ENCODE measurements at places on chromosomes 7 and 10. TPM values are rescaled to one million over a fixed set of nuclear protein-coding genes. Genes with fewer than 3 reads are reported as not detected.
A peak's percentile ranks its signal among the peaks of the same experiment; 100 is the strongest.

GRCh38 chr10:78460204-78460603 lies 426.5 kb downstream of the RPS24 start:
- DNase-seq = no peak

- no peak for DNase-seq
These were observed 80.6 kb downstream of the ABCB5 start for GRCh38 chr7:20696002-20696605.

- no peak for DNase-seq
These were observed 64.4 kb downstream of the RAB18 start for GRCh38 chr10:27568196-27569175.

- DNase-seq = no peak
These were observed 21.5 kb downstream of the CLDN12 start for GRCh38 chr7:90424720-90425119.

DNA sequence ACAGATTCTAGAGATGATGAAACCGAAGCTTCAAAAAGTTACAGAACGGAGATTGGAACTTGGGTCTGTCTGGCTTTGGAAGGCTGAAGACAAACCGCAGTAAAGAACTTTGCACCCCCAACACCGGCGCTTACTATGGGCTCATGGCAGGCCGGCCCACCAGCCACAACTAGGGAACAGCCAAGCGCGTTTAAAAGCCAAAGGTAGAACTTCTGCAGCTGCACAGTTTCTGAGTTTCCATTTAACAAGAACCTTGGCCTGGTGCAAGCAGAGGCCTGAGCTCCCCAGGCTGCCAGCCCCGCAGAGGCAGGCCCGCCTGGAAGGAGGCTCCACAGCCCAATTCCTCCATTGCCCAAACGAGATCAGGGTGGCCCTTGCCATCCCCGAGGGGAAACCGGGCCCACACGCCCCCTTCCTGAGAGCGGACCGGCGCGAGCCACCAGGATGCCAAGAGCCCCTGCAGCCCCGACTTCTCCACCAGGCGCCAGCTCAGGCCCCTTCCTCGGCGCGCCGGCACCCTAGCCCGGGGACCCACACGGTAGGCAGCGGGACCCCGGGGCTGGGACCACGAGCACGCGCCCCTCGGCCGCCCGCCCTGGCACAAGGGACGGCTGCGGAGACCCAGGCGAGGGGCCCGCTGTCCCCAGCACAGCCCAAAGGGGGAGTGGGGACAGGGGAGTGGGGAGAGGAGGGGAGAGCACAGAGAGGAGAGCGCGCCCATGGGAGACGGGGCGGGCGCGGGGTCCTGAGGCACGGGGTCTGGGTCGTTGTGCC lies 566 bp downstream of the MAD1L1 start:
- peak; percentile 40 for DNase-seq

- peak; percentile 16 for DNase-seq
These were observed 269.5 kb downstream of the TRIL start for GRCh38 chr7:28688651-28689050.

- DNase-seq = no peak
These were observed 109.3 kb downstream of the SPAG6 start for GRCh38 chr10:22454634-22455033.

- no peak for DNase-seq
These were observed 44.1 kb downstream of the C10orf105 start for GRCh38 chr10:71675295-71675970.

DNA sequence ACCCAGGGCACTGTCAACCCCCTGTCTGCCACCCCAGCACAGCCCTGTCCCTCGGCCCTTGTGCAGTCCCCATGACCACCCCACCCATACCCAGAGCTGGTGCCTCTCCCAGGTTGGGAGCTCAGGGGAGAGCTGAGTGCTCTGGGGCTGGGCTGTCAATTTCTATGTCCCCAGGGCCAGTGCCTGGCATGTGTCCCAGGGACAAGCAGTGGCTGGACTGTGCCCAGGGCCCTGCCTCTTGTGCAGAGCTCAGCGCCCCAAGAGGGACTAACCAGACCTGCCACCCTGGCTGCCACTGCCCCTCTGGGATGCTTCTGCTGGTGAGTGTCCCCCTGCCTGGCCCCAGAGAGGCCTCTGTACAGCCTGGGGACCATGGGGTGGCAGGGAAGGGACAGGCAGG lies 29.0 kb upstream of the ZNF862 start:
- DNase-seq = no peak

- peak; percentile 78 for DNase-seq
These were observed 6.1 kb downstream of the GSTO1 start for GRCh38 chr10:104260775-104261115.

DNA sequence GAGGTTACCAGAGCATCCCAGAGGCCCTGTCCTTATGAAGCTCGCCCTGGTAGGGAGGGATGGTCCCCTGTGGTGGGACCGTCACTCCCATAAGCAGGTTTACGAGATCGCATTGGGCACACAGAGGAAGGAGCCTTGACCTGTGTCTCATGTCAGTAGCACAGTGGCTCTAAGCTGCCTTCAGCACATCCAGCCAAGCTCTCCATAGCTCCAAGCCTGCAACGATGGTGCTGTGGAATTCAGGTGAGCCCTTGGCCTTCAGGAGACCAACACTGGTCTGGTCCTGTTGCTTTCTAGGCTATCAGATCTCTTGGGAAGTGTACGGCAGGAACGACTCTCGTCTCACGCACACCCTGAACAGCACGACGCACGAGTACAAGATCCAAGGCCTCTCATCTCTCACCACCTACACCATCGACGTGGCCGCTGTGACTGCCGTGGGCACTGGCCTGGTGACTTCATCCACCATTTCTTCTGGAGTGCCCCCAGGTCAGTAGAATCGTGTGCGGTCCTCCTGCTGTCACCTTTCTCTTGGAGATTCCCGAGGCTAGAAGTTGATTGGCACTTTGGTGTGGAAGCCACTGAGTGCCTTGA lies 605.3 kb upstream of the FOXK1 start:
- DNase-seq = no peak

- no peak for DNase-seq
These were observed 106.8 kb upstream of the POM121L12 start for GRCh38 chr7:52928591-52928990.

The IL6 gene
- 1.0 TPM for total RNA-seq

The CXCL12 gene
- total RNA-seq = 2.9 TPM

The TMEM225B gene
- 0.09 TPM for total RNA-seq

The GPC2 gene
- total RNA-seq = 4.4 TPM

The HSPA12A gene
- total RNA-seq = 0.68 TPM

The CRPPA gene
- 2.0 TPM for total RNA-seq

The ELFN1 gene
- total RNA-seq = 1.2 TPM

The NPFFR1 gene
- total RNA-seq = not detected

The TRIM50 gene
- not detected for total RNA-seq

The DMTF1 gene
- total RNA-seq = 44.4 TPM

The TMUB1 gene
- 35.6 TPM for total RNA-seq

The FAM237B gene
- total RNA-seq = not detected

The CLDN4 gene
- total RNA-seq = 1.2 TPM
